Bronchial smooth muscle cell (primary cell): ENCODE measurements at places on chromosomes 3 and 15. TPM values are rescaled to one million over a fixed set of nuclear protein-coding genes. Genes with fewer than 3 reads are reported as not detected.

PPP1R14D gene
- not detected in 2 replicates for total RNA-seq

GOLGA6A gene
- under 0.01 TPM in 2 replicates for total RNA-seq

TMEM44 gene
- 8.5 and 12.1 TPM in 2 replicates for total RNA-seq

SEMA3G gene
- total RNA-seq = 0.26 TPM in 1 of 2 replicates, not detected in the other

GUCA1C gene
- not detected in 2 replicates for total RNA-seq

PLSCR2 gene
- 0.32 TPM in 1 of 2 replicates, not detected in the other for total RNA-seq

RTP3 gene
- total RNA-seq = not detected in 2 replicates

RBP2 gene
- total RNA-seq = not detected in 2 replicates

SMCO1 gene
- not detected in 2 replicates for total RNA-seq

KBTBD13 gene
- total RNA-seq = not detected in 2 replicates

SERPINI2 gene
- not detected in 2 replicates for total RNA-seq

NEO1 gene
- total RNA-seq = 11.2 and 15.6 TPM in 2 replicates

THSD4 gene
- total RNA-seq = 13.9 and 18.8 TPM in 2 replicates

TMEM212 gene
- total RNA-seq = not detected in 2 replicates

MORC1 gene
- total RNA-seq = not detected in 2 replicates

PSTPIP1 gene
- 0.32 TPM in 1 of 2 replicates, not detected in the other for total RNA-seq

CHL1 gene
- total RNA-seq = under 0.01 and 16.2 TPM in 2 replicates

CSNK1G1 gene
- total RNA-seq = 19.4 and 20.3 TPM in 2 replicates
